Activated T-cell treated with anti-CD3 and anti-CD28 coated beads for 1 hour (primary cell): ENCODE measurements at places on chromosomes 16 and 17.

GRCh38 chr17:31780483-31780882, 78.6 kb downstream of the COPRS start:
- no peak for DNase-seq

DNA sequence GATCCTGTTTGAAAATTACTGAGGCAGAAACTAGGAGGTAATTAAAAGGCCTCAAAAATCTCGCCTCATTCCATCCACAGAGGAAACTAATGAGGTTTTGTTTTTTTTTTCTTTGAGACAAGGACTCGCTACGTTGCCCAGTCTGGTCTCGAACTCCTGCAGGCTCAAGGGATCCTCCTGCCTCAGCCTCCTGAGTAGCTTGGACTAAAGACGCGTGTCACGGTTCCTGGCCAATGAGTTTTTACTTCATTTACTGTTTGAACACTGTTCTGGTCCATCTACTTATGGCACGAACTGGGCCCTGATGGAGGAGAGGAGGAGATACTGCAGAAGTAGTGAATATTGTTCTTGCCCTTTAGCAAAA, 600 bp upstream of the BLTP2 start:
- DNase-seq, result no peak

DNA sequence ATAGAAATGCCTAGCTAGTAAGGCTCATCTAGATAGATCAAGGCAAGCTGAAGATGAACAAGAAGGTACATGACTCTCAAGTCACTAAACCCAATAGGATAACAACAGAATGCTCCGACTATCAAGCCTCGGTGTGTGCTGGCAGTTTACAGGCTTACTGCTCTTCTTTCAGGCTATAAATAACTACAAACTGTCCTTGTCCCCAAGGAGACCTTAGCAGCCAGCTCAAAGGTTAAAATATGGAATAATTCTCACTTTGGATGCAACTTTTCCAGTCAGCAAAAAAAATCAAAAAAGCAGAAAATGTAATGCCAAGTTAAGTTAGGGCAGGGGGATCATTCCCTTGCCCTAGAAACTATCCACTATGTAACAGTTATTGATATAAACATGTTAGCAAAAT, 44.6 kb downstream of the SPOP start:
- DNase-seq, result no peak

GRCh38 chr17:62075308-62075815, 10.3 kb upstream of the MED13 start:
- DNase-seq, result no peak

DNA sequence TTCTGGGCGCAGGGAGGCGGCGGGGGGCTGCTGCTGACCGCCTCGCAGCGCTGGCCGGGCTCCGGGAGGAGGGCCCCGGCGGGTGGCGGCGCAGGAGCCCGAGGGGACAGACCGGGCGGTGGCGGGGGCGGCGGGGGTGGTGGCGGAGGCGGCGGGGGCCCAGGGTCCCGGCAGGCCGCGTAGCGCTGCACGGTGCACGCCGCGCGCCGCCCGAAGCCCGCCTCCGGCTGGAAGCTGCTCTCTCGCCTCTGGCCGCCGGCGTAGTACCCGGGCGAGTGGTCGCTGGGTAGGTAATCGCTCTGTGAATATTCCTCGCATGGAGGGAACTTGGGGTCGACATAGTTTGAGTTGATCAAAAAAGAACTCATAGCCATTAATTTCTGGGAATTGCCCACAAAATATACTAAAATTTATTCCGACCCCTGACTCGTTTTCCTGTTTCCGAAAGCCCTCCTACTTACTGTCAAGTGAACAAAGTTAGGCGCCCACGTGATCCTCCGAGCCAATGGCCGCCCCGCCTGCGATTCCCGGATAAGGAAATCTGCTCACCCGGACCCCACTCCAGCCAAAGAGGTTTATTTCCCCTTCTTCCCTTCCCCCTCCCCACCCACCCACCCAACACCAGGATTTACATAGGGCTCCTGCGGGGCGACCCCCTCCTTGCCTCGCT, at the start of gene HOXB4:
TSS of gene HOXB4 (minus strand) at position 405 of the 670 bp plus-strand sequence. CDS start at position 374, 31 bp downstream.
- no peak for DNase-seq

GRCh38 chr16:85090873-85091521, 21.3 kb downstream of the CIBAR2 start:
- no peak for DNase-seq

GRCh38 chr17:21001813-21002221, 41.0 kb downstream of the USP22 start:
- no peak for DNase-seq

- no peak for DNase-seq
Observed at GRCh38 chr16:8953064-8953463, 10.6 kb downstream of the USP7 start.

- DNase-seq, result no peak
Observed at GRCh38 chr16:263182-263774, 12.5 kb downstream of the RGS11 start.

DNA sequence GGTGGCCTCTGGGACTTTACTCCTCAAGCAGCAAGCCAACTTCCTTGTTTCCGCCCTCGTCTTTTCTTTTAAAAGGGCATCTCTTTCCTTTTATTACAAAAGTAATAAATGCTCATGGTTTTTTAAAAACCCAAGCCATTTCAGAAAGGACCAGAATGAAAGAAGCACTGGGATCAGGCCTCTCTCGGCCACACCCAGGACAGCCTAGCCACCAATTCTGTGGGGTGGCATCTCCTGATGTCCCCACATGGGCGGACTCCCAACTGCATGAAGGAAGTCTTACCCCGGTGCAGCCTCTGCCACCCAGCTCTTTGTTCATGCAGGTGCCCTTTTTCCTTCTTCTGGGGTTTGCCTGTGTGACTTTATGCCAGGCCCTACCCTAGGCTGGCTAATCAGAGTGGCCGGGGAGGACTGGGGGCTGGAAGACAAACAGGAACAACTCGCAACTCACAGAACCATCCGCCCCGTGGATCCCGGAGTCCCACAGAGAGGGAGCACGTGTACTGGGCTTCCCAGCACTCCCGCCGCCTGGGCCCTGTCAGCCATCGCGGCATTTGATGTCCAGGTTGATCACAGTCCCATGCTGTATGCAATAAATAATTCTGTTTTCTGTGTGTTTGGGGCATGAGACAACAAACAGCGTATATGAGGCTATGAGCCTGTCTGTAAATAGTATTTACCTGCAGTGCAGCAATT, 2.6 kb upstream of the RASD1 start:
- no peak for DNase-seq

DNA sequence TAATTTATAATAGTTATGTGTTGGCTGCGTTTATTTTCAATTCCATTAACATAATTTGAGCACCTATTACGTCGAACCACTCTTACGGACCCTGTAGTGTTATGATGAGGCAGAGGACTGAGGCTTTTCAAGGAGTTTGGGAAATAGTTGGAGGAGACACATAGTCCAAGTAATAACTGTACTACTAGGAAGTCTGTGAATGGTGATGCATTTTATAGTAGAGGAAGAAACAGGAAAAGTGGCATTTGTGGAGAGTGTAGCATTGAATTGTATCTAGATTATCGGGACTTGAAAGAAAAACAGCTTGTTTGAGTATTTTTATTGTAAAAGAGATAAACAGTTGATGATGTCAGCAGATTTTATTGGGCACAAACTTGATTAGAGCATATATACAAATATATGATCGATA, 1.7 kb downstream of the NFATC3 start:
- DNase-seq, result no peak

DNA sequence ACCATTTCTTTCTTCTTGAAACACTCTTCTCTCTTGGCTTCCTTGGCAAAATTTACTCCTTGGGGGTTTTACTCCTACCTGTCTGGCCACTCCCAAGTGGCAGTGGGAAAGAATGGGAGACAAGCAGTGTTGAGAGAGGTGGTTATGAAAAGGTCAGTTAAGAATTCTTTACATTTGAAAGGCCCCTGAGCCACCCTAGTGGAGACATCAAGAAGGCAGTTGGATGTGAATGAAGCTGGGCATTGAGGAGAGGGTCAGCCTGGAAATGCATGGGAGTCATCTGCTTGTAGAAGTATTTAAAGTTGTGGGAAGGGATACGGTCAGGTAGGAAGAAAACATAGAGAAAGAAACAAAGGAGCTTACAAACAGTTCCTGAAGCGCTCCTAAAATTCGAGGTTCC, 42.3 kb upstream of the CCNF start:
- no peak for DNase-seq

- DNase-seq, result no peak
Observed at GRCh38 chr17:49198211-49198610, 12.2 kb downstream of the GNGT2 start.

DNA sequence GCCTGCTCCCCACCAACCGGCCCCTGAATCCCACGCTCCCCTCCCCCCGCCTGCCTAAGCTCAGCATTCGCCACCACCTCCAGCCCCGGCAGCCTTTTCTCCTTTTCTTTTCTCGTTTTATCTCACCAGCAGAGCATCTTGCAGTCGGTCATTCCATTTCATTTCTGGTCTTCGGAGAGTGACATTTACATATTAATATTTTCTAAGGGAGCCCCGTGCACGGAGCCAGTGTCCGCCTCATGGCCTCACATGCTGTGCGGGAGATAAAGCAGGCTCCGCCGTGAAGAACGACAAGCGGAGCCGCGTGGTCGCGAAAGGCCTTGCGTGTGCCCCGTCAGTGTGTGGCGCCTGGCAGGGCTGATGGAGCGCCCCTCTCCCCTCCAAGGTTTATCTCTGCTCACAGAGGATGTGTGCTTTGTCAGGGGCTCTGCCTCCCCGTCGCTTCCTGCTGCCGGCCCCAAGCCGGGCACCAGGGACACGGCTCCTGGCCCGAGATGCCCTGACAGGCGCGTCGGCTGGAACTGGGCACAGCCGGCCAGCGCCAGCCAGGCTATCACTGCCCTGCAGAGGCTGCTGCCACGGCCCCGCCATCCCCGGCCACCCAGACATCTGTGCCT, 95.5 kb upstream of the GSE1 start:
- no peak for DNase-seq

DNA sequence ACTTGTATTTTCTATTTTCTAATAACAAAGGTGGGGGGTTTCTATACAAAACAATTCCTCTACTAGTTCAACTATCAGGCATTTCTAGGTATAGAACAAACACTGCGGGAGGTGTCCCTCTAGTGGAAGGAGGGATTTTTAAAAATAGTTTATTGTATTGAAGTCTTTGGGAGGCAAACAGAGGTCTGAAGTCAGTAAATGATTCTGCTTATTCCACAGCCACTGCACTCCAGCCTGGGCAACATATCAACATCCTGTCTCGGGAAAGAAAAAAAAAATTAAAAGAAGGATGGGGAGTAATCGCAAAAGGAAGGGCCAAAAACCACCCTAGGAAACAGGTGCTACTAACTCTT, 648 bp upstream of the ERCC4 start:
- no peak for DNase-seq

- DNase-seq, result no peak
Observed at GRCh38 chr16:58654560-58655214, 25.1 kb upstream of the CNOT1 start.

DNA sequence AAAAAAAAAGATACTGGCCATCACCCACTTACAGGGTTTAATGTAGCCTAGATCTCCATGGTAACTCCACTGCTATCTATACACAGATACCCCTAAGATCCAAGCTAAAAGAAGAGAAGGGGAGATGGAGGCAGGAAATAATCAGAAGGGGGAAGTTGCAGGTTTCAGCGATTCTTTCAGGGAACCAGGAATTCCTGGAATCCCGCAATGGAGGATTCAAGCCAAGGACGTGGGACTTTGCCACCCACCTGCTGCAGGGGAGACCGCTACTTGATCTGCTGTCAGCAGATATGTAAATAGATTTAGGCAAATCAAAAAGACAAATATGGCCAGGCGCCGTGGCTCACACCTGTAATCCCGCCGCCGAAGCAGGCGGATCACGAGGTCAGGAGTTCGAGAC, 121.1 kb downstream of the AIPL1 start:
- DNase-seq, result no peak

DNA sequence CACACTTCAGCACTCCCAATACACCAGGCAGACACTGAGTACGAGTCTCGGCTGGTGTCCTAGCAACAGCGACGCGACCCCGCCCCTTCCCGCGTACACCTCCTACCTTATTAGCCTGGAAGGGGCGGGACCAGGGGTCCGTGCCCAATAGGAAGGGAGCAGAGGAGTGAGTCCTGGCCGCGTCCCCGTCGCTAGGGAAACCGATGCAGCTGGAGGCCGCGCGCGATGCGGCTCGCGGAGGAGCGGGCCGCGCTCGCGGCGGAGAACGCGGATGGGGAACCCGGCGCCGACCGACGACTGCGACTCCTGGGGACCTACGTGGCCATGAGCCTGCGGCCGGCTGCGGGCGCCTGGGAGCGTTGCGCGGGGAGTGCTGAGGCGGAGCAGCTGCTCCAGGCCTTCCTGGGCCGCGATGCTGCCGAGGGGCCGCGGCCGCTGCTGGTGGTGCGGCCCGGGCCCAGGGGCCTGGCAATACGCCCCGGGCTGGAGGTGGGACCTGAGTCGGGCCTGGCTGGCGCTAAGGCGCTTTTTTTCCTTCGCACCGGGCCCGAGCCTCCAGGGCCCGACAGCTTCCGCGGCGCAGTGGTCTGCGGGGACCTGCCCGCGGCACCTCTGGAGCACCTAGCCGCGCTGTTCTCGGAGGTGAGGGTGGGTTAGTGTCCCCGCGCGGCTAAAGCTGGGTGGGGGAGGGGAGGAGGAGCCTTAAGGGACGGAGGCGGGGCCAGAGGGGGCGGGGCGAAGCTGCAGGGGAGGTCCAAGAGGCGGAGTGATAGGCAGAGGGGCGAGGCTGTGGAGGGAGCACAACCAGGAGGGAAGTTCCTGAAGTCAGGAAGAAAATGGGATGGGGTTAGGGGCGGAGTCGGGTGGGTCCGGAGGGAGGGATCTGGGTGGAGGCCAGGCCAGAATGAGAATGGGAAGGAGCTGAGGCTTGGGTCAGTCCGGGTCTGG, at the start of gene DNAH9:
TSS of gene DNAH9 (plus strand) at position 197 of the 948 bp plus-strand sequence. CDS start at position 226, 29 bp downstream.
- no peak for DNase-seq

DNA sequence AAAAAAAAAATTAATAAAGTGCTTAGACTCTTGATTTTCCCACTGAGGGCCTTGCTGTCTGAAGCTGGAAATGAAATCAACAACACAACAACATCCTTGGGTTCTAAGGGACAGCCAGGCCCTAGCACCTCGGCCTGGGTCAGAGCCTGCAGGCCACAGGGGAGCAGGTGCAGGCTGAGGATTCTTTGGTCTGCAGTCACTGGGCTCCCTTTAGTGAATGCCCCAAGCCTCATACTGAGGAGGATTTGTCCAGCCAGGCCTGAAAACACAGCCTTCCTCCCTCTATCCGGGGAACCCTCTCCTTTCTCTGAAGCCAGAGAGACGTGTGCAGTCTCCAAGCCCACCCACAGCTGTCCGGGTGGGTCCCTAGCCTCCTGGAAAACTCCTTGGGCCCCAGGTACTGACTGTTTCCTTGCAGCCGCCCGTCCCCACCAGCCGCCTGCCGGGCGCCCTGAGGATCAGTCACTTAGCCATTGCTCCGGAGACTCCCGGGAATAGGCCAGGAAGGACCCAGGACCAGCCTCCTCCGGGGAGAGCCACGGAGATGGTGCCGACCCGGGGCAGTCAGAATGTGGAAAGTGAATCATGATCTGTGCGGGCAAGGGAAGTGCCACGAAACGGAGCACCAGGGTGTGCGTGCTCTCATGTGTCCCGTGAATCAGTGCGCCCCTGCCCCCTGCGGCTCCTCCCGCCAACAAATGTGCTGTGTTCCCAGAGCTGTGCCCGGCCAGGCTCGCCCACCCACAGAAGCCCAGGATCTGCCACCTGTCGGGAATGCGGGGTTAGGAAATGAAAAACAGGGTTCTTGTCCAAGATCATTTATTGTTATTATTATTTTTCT, 91.0 kb downstream of the RTN4RL1 start:
- DNase-seq, result no peak
